NCI-H1930 (cell line): ENCODE measurements at places on chromosomes 3 and 15.

GRCh38 chr3:145882436-145882835 lies 278.5 kb downstream of the PLOD2 start:
- no peak for DNase-seq

DNA sequence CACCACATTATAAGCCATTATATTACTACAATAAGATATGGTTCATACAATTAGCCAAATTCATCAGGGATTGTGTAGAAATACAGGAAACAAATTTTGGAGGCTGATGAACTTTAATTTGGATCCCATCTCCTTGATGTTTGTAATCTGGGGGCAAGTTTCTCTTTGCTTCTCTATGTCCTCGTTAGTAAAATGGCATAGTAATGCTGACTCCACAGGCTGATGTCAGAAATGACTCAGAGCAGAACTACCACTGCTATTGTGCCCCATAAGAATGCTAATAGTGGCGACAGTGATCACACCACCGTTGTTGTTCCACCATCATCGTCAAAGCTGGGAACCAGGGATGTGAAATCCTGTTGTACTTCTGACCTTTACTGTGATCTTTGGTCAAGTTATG lies 722.3 kb upstream of the LMCD1 start:
- DNase-seq: no peak

DNA sequence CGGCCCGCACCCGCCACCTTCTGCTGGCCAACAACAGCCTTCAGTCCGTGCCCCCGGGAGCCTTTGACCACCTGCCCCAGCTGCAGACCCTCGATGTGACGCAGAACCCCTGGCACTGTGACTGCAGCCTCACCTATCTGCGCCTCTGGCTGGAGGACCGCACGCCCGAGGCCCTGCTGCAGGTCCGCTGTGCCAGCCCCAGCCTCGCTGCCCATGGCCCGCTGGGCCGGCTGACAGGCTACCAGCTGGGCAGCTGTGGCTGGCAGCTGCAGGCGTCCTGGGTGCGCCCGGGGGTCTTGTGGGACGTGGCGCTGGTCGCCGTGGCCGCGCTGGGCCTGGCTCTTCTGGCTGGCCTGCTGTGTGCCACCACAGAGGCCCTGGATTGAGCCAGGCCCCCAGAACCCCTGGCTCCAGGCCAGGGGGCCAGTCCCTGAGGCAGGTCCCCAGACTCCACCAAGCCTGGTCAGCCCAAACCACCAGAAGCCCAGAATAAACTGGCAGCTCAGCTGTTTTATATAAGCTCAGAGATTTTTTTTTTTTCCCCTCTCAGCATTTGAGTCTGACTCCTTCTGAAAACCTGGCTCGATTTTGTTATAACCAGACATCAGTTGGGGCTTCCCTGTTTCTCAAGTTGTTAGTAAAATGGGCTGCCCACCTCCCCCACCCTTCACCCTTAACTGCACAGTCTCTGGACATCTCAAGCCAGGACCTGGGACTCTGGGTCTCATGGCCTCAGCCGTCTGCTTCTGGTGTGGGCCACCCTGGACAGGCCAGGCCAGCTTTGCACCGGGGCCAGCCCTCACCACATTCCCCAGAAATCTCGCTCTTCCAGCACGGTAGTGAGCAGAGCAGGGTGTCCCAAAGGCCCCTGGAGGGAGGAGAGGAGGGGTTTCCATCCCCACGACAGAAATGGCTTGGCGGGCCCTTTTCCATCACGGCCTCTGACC lies 1.6 kb downstream of the GP9 start:
- DNase-seq: no peak

- no peak for DNase-seq
Measured at GRCh38 chr15:40951764-40952163, 1.5 kb upstream of the CHAC1 start.

GRCh38 chr15:78626381-78626995 lies 5.7 kb upstream of the CHRNA3 start:
- no peak for DNase-seq

DNA sequence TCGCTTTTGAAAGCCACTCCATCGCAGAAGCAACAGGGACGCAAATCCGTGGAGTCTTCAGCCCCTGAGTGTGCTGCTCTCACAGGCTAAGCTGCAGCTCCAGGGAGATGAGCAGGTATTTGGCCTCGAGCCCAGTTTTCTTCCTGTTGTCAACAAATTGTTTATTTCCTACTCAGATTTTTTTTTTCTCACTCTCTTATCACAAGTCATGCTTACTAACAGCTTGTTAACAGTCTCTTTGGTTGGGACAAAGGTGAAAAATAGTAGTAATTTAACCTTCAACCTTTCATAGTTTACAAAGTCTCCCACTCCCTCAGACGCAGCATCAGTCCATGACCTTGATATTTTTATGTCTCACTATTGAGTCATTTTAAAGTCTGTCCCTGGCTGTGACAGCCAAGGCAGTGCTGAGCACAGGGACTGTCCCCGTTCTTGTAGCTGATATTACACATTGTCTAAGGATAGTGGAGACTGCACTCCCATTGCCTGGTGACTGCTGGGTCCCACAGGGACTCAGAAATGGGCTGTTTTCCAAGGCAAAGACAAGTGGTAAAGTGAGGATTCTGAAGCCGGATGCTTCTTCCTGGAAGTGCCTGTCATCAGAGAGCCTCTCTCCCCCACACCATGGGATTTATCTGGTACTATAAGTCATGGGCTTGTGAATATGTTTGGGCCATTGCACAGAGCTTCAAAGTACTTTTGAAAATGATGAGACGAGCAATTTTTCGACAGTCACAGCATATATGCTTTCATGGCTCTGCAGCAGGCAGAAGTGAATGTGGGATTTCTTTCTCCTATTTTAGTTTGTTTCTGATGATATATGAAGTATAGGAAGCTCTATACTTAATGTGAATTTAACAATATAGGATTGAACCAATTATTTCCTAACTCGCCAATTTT lies 59.8 kb upstream of the UNC13C start:
- DNase-seq: no peak

DNA sequence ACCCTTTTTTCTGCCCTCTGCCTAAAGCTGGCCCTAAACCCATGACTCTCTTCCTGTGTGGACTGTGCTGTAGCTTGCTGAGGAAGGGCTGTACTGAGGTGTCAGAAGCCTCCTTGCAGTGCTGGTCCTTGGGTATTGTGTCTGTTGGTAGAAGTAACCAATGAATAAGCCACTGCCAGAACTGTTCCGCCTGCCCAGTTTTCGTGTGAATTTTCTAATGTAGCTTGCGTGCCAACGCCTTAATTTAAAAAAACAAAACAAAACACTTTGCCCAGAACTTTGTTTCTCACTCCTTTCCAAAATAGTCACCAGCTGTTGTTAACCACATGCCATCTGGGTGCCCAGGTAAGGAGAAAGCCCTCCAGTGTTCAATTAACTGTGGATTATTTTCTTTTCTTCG lies 101.9 kb downstream of the KLHL25 start:
- no peak for DNase-seq

DNA sequence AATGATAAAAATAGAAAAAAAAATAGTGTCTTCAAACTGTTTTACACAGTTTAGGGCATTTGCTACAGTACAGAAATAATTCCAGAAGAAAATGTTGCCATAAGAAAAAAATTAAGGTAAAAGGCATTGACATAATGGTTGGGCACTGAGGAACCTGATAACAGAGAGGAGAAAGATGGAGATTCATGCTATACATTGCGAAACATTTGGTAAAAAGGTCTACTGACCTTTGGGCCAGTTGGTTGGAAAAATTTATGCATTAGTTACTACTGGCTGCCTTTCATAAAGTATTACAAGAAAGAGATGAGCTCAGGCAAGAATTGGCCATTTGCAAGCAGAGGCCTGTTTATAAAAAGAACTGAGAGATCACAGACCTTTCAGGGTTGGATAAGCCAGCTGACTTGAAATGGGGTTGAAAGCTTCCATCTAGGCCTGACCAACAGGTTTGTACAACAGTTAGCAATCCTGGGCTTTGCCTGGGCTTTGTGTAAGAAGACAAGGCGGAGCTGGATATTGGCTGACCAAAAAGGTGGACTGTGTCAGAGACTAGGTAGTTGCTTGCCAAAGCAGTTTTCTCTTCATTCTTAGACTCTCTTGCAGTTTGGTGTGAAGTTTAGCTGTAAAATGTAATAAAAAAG lies 166.6 kb upstream of the MCTP2 start:
- DNase-seq: no peak

DNA sequence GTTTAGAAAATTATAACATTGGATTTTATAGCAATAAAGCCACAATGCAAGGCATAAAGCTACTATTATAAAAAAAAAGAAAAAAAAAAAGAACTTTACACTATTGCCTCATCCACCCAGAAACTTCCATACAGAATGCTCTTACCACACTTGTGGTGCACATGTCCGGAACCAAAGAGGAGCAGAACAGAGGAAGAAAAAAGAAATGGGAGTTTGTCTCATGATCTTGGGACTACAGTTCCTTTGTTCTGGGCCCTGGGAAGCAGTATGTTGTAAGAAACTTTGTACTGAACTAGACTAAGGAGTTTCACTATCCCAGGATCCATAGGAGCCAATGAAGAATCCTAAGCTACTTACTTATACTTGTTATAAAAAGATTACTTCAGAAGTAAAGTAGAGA lies 36.1 kb downstream of the FMN1 start:
- no peak for DNase-seq

DNA sequence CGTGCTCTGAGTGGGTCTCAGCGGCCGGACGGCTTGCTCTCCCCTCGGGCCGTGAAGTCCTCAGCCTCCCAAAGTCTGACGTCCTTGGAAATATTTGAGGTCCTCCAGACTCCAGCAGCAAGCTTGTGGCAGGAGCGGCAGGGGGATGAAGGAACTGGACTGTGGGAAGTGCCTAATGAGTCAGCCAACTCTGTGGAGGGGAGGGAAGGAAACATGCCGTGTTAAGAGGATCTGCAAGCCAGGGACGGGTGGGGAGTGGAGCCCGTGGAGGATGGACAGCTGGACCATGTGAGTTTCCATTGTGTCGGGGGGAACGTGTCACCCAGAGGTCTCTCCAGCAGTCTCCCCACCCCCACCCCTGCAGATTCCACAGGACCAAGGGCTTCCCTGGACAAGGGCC lies 39.4 kb upstream of the IDH2 start:
- DNase-seq: no peak

DNA sequence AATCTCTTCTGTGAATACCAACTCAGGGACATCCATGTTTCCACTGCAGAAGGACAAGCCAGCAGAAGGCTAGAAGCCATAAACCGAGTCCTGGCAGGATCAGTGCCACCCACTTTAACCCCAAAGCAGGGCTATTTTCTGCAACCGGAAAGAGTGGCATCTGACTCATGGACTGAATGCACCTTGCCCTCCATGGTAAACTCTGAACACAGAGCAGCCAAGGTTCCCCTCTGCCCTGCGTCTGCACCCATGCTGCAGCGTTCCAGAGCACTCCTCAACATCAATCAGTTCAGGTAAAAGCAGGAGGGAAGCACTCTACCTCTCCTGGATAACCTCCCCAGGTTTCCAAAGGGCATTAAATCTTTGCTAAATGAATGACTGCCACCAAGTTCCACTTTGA lies 801 bp upstream of the NGRN start:
- no peak for DNase-seq

DNA sequence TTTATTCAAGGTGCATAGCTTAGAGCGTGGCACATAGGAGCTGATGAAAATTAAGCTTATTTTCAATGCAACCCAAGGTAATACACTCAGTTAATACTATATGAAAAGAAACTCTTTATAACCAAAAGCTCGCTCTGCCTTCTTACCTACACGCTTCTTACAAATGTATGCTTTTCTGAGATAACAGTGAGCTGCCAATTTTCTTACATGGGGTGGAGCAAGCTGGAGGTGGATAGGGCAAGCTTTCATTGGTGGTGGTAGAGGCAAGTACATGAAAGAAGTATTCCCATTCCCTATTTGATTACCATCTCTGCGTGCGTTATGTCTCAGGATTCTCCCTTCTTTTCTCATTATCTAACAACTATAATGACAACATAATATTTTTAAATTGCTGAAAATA lies 8.9 kb downstream of the DZIP3 start:
- DNase-seq: no peak

GRCh38 chr3:180548050-180548449 lies 53.9 kb upstream of the TTC14 start:
- DNase-seq: no peak

DNA sequence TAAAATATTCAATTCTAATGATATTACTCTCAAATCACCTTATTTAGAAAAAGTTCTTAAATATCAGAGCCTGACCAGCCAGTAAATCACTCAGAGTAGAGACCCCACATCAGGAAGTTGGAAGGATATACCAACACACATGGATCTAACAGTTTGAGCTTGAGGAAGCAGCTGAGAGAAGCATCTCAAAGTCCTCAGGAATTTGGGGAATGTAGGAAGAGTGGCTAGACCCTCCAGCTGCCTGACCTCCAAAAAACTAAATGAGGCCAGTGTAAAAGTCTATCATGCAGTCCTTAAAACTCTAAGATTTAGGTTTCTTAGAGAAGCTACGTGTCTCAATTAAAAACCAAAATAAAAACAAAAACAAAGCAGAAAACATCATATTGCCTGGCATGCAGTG lies 55.4 kb downstream of the SETD2 start:
- DNase-seq: no peak
